ENCODE measurements at places on chromosomes 11 and 22. TPM values are rescaled to one million over a fixed set of nuclear protein-coding genes. Genes with fewer than 3 reads are reported as not detected.

DNA sequence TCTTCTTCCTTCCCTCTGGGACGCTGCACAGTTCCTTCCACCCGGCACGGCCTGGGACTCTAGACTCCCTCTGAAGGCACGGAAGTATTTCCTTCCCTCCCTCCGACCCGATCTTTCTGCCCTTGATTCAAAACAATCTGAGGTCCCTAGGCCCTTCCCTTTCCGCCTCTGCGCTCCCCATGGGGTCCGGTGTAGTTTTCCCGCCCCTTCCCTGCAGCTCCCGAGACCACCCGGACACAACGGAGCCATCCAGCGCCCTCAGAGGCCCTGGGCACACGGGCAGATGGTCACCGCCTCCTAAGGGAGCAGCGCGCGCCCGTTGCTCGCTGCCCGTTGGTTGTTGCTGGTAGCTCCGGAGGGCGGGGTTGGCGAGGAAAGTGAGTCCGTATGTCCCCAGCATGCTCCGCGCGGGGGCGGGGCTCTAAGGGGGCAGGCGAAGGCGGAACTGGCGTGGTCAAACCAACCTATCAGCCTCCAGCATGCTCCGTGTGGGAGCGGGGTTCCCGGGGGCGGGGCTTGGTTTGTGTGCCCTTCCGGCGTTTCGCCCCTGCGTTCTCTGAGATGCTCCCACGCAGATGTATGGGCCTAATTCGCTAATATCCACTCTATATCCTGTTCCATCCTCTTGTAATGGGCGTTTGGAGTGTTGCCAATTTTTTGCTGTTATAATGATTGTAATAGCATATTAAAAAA is 19.6 kb downstream of the MIF start:
- DNase-seq: peak; percentile 77

GRCh38 chr11:72303179-72303578 is 59.2 kb upstream of the PHOX2A start:
- DNase-seq: no peak

DNA sequence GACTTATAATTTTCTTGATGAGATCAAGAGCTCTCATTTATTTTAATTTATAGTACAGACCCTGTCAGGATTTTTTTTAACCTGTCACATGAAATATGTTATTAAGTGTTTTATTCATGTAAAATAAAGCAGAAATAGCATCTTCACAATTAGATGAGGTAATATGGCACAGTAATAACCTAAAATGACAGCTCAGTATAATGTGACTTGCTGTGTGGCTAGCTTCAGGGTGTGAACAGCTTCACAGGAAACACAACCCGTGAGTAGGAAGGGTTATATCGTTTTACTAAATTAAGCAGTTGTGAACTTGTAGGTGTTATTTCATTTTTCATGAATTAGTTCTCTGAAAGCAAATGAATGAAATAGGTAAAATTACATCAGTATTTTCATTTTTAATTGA is 366.9 kb upstream of the CHORDC1 start:
- DNase-seq: no peak

GRCh38 chr22:47573141-47573540 is 810.7 kb downstream of the TBC1D22A start:
- no peak for DNase-seq

- DNase-seq: no peak
Measured at GRCh38 chr22:42769574-42770447, 49.1 kb upstream of the A4GALT start.

- no peak for DNase-seq
Measured at GRCh38 chr11:115217726-115218311, 286.4 kb downstream of the CADM1 start.

DNA sequence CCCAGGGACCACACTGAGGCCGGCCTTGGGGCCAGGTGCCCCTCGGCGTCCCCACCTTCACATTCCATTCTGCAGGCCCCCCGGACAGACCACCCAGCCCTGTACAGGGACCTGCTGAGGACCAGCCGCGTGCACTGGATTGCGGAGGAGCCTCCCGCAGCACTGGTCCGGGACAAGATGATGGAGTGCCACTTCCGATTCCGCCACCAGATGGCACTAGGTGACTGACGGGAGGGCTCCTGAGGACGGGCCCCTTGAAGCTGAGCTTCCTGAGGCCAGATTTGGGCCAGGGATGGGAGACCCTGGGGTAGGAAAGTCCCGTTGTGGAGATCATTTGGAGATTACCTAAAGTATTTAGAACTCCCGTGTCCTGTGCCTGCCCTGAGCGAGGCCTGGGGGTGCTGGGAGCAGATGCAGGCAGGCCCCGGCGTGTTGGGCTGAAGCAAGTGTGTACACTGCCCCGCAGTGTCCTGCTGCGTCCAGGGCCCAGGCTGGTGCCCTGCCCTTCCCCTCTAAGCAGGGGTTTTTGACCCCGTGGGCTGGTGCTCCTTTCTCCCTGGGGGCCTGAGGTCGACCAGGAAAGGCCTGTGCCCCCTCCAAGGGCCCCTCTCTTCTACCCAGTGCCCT is 20.0 kb downstream of the TRMU start:
- DNase-seq: no peak

- DNase-seq: peak; percentile 12
Measured at GRCh38 chr11:117945047-117945810, 16.0 kb upstream of the TMPRSS13 start.

DNA sequence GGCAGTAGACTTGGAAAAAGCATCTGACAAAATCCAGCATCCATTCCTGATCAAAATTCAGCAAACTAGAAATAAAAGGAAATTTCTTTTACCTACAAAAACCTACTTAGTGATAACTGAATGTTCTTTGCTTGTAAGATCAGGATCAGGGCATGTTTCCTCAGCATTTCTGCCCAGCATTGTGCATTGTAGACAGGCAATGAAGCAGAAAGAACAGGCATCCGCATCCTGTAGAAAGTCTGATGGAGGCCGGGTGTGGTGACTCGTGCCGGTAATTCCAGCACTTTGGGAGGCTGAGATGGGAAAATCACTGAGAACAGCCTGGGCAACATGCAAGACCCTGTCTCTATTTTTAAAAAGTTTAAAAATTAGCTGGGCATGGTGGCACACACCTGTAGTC is 32.5 kb upstream of the PANX2 start:
- no peak for DNase-seq

The SMTNL1 gene
- total RNA-seq: not detected

The OR5D14 gene
- total RNA-seq: not detected

The SMTN gene
- total RNA-seq: 123 TPM
